ENCODE measurements at places on chromosomes 12 and 14.

DNA sequence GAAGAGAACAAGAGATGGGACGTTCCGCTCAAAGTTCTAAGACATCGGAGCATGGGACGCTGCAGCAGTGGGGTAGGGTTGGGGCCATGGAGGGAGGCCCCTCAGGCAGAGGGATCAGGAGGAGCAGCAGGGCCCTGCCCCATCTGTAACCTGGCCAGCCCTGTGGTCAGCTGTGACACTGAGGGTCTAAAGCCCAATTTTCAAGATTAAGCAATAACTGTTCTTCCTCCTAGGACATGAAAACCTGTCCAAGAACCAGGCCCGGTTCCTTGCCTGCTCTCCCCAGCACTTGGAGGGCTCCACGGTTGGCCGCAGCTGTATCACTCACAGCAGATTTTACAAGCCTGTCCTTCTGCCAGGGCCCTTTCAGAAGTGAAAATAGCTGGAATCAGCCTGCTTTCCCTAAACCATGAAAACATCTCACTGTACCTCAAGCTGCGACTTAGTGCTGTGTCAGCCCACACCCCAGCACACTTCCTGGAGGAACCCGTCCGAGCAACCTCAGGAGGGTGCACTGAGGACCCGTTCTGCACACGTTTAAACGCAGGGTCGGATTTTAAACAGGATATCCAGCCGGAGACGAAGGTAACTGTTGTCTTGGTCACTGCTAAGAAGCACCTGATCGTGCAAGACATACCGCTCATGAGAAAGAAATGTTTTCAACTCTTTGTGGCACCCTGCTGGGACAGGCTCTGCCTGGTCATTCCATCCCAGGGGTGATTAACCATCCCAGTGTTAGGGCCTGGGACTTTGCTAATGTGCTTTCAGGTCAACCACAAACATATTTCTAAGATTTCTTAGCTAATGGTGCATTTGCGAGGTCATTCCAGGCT is 201.9 kb upstream of the DIO3 start:
- peak; percentile 74 for DNase-seq

GRCh38 chr14:32594766-32595165 is 265.7 kb downstream of the AKAP6 start:
- DNase-seq, result no peak

DNA sequence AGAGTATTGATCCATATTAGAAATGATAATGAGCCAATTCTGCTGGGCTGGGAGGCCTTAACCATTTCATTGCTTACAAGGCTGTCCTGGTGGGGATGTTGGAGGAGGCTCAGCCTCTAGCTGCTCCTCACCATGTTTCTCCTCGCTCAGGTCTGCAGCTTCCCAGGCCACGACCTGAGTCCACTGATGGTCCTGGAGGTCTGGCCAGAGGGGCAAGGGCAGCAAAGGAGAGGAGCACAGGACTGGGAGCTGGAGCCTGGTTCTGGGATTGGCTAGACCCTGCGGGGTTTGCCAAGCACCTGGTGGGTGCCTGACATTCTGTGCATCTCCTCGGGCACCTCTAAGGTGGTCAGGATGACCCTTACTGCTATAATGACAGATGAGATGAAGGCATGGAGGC is 92.6 kb downstream of the KIF26A start:
- DNase-seq, result no peak

GRCh38 chr14:38056270-38056669 is 151.4 kb upstream of the SSTR1 start:
- no peak for DNase-seq

DNA sequence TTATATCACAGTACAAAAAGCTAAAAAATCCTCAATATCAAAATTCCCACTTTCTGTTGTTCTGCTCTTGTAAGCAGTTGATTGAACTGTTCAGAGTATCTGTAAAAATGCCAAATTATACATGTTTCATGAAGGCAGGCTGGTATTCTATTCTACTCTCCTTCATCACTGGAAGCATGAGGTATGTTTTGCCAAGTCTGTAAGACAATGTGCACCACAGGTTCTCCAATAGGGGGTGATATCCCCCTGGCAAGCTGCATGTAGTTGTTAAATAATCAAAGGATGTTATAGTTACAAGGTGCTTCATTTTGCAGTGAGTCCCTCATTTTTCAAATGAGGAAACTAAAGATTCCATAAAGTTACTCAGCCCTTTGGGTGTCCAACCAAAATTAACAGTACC is 15.1 kb upstream of the NEK9 start:
- DNase-seq, result no peak

- no peak for DNase-seq
Measured at GRCh38 chr12:74899031-74899829, 310.4 kb downstream of the KCNC2 start.

DNA sequence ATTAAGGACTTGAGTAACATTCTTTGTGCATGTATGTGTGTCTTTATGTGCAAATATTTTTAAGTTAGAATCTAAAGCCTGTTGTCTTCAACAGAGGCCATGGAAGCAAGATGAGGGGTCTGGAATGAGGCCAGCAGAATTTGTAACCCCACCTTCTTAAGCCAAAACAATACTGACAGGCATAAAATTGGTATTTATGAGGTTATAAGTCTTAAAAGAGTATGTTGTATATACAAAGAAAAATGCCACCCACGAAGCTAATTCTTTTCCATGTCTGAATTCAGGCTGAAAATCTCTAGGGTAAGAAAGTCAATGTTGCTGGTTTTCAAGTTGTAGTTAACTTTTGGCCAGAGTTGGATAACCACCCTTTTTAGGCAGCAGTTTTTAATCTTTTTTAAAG is 86.2 kb upstream of the TMTC1 start:
- DNase-seq, result no peak

DNA sequence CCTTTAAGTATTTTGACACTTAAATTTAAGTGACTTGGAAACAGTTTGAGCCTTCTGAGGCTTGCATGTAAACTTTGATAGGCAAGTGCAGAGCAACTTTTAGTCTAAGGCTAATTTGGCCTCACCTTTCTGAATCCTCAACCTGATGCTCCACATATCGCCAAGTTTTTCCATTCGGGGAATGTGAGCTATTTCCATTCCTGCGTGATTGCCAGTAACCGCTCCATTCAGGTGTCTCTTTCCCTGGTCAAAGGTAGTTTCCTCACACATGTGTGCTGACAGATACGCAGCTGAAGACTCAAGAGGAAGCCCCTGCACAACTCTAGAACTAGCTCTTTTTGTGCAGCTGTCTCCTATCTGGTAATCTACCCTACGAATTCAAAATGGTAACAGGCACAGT is 25.4 kb upstream of the FUT8 start:
- no peak for DNase-seq

All from osteocyte (in vitro differentiated cells).